ENCODE measurements at places on chromosomes 4 and X.

DNA sequence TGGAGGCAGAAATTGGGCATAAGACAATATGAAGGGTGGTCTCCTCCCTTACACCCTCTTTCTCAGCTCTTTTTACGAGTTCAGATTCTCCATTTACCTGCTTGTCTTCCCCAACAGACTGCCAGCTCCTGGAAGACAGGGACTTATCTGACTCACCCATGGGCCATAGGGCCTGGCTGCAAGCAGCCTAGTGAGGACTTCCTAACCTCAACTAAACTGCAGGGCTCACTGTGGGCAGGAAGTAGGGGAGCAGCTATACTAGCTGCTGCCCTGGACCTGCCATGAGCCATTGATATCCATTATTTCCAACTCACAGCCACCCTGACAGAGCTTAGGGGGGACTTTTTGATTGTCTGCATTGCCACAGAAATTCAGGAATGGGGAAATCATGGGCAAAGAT, 11.5 kb upstream of the ZNF718 start:
- DNase-seq = no peak

DNA sequence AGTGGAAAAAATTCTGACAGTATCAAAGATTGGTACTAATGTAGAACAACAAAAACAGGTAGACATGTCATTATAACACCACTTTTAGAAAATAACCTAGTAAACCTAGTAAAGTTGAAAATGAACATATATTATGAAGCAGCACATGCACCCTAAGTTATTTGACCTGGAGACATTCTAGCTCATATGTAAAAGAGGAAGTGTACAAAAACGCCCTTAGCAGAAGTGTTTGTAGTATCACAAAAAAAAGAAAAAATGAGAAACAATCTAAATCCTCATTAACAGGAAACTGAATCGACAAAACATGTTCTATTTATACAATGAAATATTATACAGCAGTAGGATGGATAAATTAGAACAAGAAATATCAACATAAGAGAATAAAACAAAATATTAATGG, 318.9 kb upstream of the PPP1R2C start:
- no peak for DNase-seq

DNA sequence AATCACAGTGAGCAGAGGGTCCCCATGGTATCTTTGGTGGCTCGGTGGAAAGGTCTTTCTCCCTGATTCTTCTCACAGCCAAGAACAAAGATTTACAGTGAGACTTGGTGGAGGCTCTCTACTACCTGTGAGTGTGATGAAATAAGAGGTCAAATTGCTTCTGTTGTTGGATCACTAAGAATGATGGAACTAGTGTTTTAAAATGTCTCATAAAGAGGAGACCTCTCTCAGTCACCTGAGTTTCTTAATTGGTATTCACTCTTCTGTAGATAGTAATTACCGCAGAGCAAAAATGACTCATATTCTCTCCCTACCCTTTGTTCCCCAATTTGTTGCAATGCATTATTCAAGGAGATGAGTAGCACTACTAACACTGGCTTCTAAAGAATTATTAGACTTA, 100.9 kb upstream of the TBC1D9 start:
- DNase-seq = no peak

GRCh38 chrX:116111497-116111896, 59.0 kb upstream of the AGTR2 start:
- no peak for DNase-seq

- DNase-seq = no peak
These were observed 56.5 kb upstream of the ARX start for GRCh38 chrX:25072247-25072646.

- no peak for DNase-seq
These were observed 12.5 kb downstream of the KLHL15 start for GRCh38 chrX:24014388-24015018.

GRCh38 chr4:25580633-25581467, 74.8 kb upstream of the SLC34A2 start:
- DNase-seq = no peak

- no peak for DNase-seq
These were observed 52.5 kb downstream of the MAGEB10 start for GRCh38 chrX:27860337-27860736.

DNA sequence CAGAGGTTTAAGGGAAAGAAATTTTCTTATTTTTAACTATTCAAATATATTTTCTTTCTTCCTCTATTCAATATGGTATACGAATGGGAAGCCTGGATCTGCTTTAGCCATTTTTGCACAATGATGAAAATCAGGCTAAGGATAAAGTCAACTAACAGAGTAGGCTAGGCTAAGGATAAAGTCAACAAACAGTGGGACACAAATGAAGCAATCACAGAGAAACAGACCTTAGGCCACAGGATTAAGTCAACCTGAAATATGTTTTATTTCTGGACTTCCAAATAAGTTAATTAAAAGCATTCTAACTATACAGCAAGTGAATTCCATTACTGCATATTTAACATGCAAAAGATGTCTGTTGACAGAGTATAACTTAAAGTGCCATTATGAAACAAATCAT, 17.0 kb downstream of the DYNLT3 start:
- no peak for DNase-seq

- no peak for DNase-seq
These were observed 1.3 kb downstream of the SMARCAD1 start for GRCh38 chr4:94208918-94209317.

DNA sequence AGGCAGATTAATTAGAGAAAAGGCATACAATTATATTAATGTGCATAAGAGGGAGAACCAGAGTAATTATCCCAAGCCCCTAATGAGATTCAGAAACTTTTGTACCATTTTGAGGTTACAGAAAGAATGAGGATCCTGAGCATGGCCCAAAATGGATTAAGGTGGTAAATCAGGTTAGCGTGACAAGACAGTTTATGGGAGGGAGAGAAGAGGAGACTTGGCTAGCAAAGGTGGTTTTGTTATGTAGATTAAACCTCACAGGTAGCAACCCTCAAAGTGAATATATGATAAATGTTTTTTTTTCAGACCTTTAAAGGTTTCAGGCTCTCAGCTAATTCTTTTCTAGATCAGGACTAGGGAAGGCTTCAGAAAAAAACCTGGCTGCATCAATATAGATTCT, 781.8 kb downstream of the FAM133A start:
- DNase-seq = no peak
